CD8-positive, alpha-beta memory T cell (primary cell): ENCODE measurements at places on chromosomes 16 and 17.

DNA sequence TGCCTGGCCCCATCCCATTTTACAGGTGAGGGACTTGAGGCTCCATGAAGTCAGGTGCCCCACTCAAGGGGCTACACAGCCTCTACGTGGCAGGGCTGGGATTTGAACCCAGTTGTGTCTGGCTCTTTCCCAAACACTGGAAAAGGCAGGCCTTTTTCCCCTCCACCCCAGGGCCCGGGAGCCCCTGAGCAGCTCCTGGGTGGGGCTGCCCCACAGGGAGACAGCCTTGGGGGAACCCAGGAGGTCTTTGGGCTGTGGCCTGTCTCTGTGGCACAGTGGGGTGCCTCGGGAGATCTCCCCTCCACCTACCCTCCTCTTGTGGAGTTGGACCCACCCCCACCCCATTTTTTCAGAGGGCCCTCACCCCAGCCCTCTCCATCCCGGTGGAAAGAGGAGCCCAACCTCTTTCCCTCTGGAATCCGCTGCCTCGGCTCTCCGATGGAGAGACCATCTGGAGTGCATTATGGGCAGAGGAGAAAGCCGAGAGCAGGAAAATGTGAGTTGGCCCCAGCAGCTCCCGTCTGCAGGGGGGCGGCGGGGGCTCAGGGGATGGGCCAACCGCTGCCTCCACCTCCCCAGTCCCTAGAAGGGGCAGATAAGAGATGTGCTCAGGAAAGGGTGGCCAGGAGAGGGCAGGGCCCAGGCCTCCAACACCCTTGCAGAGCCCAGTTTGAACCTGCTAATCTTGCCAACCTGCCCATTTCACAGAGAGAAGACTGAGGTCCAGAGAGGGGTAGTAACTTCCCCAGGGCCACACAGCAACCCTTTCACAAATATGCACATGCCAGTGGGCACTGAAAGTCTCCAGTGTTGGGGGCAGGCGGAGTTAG, 15.4 kb upstream of the TMEM92 start:
- H3K36me3 ChIP-seq, result no peaks in the 10 kb centered on the region
- no peak overlapping the region for H3K27ac ChIP-seq
- no peaks in the 10 kb centered on the region for H3K27me3 ChIP-seq
- H3K4me3 ChIP-seq, result no peak overlapping the region

DNA sequence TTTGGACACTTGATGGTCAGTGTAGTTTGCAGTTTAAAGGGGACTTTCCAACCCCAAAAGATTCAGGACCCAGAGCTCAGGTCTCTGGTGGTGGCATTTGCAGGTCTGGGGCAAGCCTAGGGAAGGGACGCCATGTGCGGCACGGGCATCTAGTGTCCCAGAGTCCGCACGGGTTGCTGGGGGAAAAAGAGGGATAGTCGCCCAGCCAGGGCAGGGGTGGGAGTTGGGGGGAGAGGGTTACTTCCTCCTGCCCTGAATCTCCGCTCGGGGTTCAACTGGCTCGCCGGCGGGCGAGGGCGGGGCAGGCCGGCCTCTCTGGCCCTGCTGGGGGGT, 239 bp upstream of the CA7 start:
- H3K27me3 ChIP-seq, result peaks cover 15% of the 10 kb centered on the region
- no peaks in the 10 kb centered on the region for H3K36me3 ChIP-seq
- no peaks in the 10 kb centered on the region for H3K4me1 ChIP-seq

DNA sequence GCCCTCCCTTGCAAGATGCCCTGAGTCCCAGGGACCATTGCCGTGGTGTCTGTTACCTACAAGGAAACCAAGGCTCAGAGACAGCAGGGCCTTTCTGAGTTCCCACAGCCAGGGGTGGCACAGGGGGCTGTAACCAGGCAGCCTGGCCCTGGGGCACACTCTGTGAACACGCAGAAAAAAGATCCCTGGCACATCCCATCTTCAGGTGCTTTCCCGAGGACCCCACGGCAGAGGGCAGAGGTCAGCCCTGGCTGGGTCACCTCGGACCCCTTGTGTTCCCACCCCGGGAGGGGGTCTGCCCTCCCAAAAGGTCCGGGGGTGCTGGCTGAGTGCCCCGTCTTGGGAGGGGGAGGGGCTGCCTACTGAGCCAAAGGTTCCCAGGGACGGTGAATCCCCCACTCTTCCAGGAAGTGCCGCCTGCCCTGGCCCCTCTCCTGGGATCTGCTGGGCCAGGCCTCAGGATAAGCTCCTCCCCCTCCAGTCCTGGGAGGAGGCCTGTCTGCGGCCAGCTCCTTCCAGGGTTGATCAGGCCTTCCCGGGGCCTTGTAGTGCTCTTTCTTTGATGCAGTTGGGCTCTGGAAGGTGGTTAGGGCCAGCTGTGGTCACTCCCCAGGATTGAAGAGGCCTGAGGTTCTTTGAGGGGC, 8.1 kb downstream of the GLIS2 start:
- peaks cover 14% of the 10 kb centered on the region for H3K4me1 ChIP-seq
- H3K27ac ChIP-seq, result no peak overlapping the region
- no peaks in the 10 kb centered on the region for H3K36me3 ChIP-seq
- no peak for DNase-seq
- H3K27me3 ChIP-seq, result no peaks in the 10 kb centered on the region

DNA sequence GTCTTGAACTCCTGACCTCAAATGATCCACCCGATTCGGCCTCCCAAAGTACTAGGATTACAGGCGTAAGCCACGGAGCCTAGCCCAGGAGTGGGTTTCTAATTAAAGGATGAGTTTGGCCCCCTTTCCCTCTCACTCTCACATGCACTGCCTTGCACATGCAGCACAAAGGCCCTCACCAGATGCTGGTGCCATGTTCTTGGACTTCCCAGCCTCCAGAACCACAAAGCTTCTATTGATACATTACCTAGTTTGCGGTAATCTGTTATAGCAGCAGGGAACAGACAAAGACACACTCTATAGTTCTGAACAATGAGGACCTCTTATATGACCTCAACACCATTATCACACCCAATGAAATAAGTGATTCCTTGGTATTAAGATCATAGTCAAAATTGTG, 17.9 kb upstream of the ITGAD start:
- H3K4me1 ChIP-seq, result peaks cover 8% of the 10 kb centered on the region
- H3K36me3 ChIP-seq, result no peaks in the 10 kb centered on the region
- no peaks in the 10 kb centered on the region for H3K27me3 ChIP-seq
- DNase-seq, result no peak

GRCh38 chr17:39623356-39623950, 3.3 kb upstream of the PPP1R1B start:
- peak; percentile 74 for DNase-seq
- H3K4me1 ChIP-seq, result peaks cover 28% of the 10 kb centered on the region
- H3K27me3 ChIP-seq, result peaks cover 23% of the 10 kb centered on the region
- no peak overlapping the region for H3K27ac ChIP-seq

DNA sequence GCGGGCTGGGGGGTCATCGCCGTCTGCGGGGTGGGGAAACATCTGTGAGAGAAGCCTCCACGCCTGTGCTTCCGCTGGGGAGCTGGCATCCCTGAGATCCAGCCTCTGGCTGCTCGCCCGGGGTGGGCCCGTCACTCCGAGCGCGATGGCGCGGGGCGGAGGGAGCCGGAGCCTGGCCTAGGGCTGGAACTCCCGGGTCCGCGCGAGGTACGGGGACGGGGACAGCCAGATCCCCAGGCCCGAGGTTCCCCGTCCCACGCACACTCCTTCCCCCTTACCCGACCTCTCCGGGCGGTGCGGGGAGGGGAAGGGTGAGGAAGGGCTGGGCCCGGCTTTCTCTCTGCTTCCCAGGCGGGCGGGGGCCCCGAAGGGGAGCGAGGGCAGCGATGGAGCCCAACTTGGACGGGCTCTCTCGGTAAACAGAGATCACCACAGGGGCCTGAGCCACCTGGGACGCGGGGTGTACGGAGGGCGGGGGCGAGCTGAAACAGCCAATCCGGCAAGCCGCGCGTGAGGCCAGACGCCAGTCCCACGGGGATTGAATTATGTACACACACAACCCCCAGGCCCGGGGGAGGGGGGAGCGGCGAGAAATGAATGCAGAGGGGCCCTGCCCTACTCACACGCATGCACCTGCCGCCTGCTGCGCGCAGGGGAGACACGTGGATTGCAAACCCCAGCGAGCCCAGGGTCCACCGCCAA, at the start of gene SLC16A11:
Gene SLC16A11 (minus strand): TSS at position 596 of the 702 bp plus-strand sequence. CDS start 579 bp downstream, at position 17.
- H3K4me1 ChIP-seq, result peaks cover 30% of the 10 kb centered on the region
- no peak within 1 kb of the TSS for H3K27ac ChIP-seq
- peak; percentile 51 for DNase-seq
- H3K4me3 ChIP-seq, result peak within 1 kb of the TSS; percentile 60

DNA sequence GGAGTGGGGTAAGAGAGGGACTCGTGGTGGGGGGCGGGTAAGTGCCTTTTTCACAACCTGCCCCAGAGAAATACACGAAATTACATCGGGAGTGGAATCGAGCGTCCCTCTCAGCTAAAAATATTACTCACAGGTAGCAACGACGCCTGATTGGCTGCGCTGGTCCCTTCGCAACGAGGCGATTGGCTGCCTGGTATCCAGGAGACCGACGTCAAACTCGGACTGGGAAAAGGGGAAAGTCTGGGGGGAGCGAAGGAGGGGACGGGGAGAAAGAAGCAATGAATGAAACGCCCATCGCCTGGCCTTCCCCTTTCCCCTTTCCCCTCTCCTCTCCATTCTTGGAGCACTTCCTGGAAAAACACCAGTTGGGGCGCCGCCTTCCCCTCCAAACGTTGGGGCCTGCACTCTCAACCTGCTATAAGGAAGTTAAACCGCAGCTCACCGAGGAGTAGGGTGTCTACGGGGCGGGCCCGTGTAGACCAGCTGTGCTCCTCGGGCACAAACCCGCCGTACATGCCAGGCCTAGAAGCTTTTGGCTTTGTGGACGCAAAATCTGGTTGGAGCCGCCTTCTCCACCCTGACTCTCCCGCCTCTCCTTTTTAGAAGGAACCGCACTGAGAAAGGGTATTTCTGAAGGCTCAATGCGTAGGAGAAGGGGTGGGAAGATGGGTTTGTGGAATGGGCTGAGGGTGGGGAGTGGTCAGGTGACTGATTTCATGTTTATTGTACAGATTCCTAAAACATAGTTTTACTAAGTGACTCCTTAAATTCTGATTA, 1.4 kb upstream of the TOB1 start:
- no peaks in the 10 kb centered on the region for H3K27me3 ChIP-seq
- H3K27ac ChIP-seq, result peak overlapping the region; percentile 98
- peaks cover 10% of the 10 kb centered on the region for H3K36me3 ChIP-seq
- peaks cover 62% of the 10 kb centered on the region for H3K4me1 ChIP-seq
- peak overlapping the region; percentile 91 for H3K4me3 ChIP-seq

GRCh38 chr16:60905811-60906210, 1130.4 kb downstream of the CDH8 start:
- H3K27me3 ChIP-seq, result no peaks in the 10 kb centered on the region
- no peak for DNase-seq
- no peak overlapping the region for H3K4me3 ChIP-seq
- H3K4me1 ChIP-seq, result no peaks in the 10 kb centered on the region

DNA sequence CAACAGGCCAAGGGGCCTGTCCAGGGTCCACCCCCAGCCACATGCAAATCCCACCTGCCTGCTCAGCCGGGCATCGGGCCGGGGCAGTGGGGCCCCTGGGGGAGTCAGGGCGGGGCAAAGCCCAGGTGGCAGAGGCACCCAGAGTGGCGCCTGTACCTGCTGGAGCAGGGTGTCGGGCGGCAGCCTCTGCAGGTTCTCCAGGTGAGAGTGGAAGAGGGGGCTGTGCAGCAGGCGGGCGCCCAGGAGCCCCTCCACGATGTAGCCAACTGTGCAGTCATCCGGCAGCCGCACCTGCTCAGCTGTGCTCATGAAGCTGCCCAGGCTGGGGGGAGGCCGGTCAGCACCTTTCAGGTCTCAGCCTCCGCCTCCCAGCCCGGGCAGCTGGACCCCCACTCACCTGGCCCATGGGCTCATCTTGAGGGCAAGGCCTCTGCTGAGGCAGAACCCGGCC, 2.1 kb downstream of the RFNG start:
- H3K4me3 ChIP-seq, result no peak overlapping the region
- H3K27me3 ChIP-seq, result no peaks in the 10 kb centered on the region
- DNase-seq, result no peak
- no peak overlapping the region for H3K27ac ChIP-seq
- H3K4me1 ChIP-seq, result peaks cover 25% of the 10 kb centered on the region

GRCh38 chr17:55433629-55434422, 12.2 kb upstream of the MMD start:
- H3K27ac ChIP-seq, result no peak overlapping the region
